Fibroblast of lung (primary cell): ENCODE measurements at places on chromosomes 6 and 20.

DNA sequence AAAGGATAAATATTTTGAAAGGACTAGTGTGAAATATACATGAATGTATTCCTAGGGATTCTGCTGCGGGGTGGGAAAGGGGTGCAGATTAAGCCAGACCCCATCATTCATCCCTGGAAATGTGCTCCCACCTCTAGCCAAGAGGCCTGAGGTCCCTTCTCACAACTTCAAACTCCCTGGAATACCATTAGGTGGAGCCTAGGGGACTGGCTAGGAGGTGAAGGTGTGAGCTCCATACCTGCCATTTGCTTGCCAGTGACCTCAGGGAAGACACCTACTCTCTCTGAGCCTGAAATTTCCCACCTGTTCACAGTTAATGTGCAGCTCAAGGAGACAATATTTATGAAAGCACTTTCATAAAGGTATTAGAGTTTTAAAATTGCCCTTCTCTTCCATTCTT is 4.7 kb upstream of the CCN2 start:
- DNase-seq: no peak

- no peak for DNase-seq
Measured at GRCh38 chr6:122787721-122788120, 1.3 kb upstream of the SMPDL3A start.

DNA sequence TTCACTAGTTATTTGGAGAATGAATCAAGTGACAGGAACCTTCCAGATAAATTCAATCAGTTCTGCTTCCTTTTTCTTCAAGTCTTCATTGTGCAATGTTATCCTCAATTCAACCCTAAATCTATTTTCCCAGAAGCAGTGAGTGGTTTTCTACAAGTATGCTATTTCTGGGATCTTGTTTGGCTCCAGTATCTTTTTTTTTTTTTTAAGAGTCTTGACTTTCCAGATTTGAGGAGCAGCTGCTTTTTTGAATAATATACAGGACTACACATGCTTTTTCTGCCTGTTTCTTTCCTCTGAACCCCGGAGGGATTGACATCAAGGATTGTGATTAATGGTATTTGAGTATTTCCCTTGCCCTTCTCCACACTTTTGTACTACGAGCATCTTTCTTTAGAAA is 339.2 kb upstream of the JAG1 start:
- DNase-seq: peak; percentile 85

GRCh38 chr6:38088829-38089228 is 269.3 kb downstream of the ZFAND3 start:
- no peak for DNase-seq

DNA sequence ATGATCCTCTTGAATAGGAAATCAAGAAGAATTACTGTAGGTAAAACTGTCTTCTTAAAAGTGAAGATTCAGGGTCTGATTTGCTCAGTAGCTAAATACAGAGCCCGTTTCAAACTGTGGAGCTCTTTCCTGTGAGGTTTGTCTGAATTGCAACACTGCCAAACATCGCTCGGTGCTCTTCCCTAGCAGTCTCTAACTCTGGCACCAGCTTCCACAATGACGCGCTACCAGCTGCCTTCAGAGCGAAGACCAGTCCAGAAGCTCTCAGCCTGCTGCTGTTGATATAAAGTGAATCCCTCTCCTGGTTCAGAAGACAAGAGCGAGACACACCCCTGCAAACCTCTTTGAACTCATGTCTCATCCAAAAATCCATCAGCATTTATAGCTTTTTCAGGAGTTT is 447.0 kb downstream of the LMBRD1 start:
- DNase-seq: no peak

GRCh38 chr6:3876101-3876500 is 26.9 kb downstream of the FAM50B start:
- peak; percentile 75 for DNase-seq

DNA sequence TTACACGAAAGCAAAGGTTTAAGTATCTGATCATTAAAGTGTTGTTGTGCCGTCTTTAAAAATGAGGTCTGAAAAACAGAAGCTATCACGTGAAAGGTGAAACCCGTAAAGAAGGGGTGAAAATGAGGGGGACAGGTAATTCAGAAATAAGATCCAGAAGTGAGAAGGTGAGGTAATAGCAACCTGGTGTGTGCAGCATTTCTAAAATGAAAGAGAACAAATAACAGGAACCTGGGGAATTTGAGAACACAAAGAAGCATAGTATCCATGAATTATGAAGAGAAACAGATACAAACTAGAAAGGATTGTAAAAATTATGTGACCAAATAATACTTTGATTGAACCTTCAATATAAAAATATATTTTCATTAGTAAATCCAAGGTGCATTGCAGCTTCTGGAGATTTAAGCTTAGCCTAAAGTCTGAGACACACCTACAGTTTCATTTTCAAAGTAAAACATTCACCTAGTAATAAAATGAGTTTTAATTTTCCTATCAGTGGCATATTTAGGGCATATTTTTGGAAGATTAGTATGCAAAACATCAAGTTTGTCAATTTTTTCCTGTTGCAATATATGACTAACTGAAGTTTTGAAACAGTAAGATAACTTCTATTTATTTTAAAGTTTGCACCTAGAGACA is 1.4 kb downstream of the HEY2 start:
- DNase-seq: no peak

- DNase-seq: peak; percentile 16
Measured at GRCh38 chr20:60087563-60088105, 129.4 kb downstream of the CDH26 start.

GRCh38 chr6:26097268-26097875 is 10.1 kb downstream of the HFE start:
- peak; percentile 52 for DNase-seq

DNA sequence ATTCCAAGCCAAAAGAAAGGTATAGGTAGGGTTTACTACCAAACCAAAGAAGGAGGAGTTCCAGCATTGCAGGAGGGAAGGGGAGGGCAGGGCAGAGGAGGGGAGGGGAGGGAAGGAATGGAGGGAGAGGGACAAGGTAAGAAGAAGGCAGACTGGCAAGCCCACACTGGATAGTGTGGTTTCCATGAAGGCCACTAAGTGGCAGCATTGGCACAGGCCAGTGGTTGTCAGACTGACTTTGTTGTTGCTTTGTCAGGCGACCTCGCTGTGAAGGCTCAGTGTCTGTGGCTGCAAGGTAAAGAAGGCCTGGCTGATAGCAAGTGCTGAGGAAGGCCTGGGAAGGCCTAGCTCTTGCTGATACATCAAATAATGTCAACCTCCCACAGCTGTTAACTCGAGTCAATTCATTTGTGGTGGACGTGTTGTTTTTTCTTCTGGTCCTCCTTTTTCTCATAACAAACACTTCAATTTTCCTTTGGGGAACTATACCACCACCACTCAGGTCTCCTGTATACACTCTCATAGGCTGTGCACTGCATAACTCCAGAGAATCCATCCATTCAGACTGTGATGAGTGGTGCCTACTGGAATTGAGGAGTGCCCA is 7.7 kb upstream of the ZNF334 start:
- peak; percentile 41 for DNase-seq

DNA sequence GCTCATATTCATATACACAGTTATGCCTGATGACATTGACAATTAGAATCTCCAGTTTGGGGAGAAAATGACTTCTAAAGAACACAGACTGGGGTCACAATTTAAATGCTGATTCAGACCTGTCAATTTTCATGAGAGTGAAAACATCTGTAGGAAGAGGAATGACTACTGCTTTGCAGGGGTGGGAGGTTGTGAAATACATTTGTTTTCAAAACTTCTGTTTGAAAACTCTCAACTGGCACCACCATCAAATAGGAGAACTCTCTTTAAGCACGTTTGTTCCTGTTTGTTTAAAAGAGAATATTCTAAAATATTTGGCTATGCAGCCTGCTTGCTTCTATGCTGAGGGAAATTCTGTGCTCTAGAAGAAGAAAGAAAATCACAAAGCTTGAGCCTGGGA is 50.8 kb upstream of the ADGRF5 start:
- DNase-seq: peak; percentile 7

DNA sequence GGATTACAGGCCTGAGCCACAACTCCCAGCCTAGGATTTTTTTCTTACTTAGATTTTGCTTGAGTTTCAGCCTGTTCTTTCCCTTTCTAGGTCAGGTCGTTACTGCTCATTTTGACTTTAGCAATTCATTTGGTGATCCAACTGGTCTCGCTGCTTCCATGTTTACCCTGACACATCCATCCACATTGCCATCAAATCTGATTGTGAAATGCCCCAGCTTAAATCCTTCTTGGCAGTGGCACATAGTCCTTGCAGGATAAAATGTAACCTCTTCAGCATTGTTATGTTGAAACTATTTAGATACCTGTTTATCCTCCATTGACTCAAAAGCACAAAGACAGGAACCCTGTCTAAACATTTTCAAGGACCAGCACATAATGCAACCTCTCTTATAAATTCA is 77.2 kb downstream of the DNAH8 start:
- DNase-seq: no peak

DNA sequence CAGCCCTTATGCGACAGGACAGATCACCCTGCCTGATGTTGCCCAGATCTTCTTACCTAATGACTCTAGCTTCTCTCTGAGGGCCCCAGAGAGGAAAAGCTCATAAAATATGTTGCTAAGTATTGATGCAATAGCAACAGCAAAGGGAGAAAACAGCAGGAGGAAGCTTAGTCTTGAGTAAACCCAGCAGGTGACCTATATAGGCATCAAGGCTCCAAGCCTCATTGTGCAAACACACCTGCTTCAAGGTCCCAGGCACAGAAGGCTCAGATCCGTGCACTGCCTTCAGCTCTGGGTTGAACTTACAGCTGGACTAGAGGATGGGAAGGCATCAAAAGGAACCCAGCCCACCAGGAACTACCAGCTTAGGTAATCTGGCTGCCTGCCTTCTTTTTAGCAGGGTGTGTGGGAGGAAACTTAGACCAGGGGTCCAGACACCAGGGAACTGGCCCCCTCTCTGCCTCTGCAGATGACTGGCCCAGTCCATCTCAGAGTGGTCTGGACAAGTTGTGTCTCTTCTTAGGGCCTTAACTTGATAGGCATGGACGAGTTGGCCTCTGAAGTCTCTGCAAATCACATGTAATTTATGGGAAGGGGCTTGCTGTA is 34.4 kb downstream of the TGM3 start:
- no peak for DNase-seq

GRCh38 chr20:54214566-54214965 is 6.7 kb downstream of the PFDN4 start:
- DNase-seq: no peak

GRCh38 chr20:37316116-37316774 is 26.8 kb downstream of the MANBAL start:
- DNase-seq: no peak

GRCh38 chr20:20143165-20143564 is 90.8 kb downstream of the CFAP61 start:
- no peak for DNase-seq

DNA sequence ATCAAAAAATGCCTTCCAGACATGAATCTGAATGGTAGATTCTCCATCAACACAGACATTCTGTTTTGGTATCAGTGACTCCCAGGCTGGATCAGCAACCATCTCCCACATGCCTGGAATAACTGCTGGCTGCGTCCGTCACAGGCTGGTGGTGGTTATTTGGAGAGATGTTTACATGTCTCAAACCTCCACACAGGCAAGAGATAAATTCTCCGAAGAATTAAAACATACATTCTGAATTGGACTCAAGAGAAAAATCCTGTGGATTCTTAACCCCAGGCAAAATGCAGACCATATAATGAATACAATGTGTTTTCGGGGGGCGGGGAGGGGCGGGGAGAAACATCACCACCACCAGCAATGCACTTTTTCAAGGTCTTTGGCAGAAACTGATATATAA is 108.2 kb downstream of the THBS2 start:
- DNase-seq: no peak

- no peak for DNase-seq
Measured at GRCh38 chr6:12622566-12622965, 94.0 kb upstream of the PHACTR1 start.

DNA sequence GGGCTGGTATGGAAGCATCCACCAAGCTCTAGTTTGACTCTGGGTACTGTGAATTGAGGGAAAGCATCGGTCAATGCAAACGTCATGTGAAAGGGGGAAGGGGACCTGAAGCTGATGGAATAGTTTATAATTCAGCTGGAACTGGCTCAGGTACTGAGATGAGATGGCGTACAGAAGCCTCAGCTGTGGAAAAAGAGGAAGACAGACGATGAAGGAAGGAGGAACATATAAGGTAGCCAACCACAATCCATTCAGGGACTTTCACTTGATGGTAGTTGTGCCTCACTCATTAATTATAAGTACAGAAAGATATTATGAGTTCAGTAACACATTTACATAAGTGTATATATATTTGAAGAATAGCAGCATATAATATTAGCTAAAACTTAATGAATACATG is 2.7 kb downstream of the CALHM5 start:
- DNase-seq: no peak

- peak; percentile 47 for DNase-seq
Measured at GRCh38 chr6:12614456-12614855, 102.1 kb upstream of the PHACTR1 start.

GRCh38 chr20:34022151-34022838 is 28.6 kb downstream of the RALY start:
- peak; percentile 45 for DNase-seq

GRCh38 chr6:102820098-102820497 is 1426.6 kb downstream of the GRIK2 start:
- no peak for DNase-seq

GRCh38 chr6:39471954-39472659 is 149.6 kb upstream of the KCNK16 start:
- DNase-seq: no peak

- no peak for DNase-seq
Measured at GRCh38 chr6:6820641-6821238, 232.2 kb downstream of the LY86 start.

DNA sequence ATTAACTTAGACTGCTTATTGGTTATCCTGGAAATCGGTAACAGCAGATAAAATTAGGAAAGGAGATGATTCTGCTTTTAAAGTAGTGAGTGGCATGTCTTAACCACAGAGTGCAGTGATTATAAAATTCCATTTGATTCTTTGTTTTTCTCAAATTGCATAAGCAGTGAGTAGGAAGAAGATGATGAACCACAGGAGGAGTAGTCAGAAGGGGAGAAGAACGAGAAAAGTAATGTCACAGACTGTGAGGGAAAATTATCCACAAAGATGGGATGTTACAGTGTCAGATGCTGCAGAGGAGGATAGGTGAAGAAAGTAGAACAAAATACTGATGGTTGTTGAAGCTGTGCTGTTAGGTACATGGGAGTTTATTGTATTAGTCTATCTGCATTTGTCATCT is 63.0 kb downstream of the ITCH start:
- no peak for DNase-seq

DNA sequence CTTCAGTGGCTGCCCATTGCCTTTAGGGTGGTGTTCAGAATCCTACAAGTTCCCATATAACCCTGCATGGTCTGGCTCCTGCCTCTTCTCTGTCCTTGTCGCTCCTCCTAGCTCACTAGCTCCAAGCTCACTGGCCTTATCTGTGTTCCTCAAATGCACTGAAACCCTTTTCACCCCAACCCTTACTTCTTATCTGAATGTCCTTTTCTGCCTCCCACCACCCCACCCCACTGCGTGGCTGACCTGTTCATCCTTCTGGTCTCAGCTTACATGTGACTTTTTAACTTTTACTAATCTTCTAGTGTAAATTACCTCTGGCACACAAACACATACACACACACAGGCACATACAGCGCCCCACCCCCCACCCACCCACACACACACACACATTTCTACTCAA is 41.0 kb upstream of the GLP1R start:
- DNase-seq: no peak
